ENCODE measurements at places on chromosomes 12 and 14.

- DNase-seq, result no peak
Measured at GRCh38 chr14:52018252-52018651, 28.9 kb downstream of the RTRAF start.

DNA sequence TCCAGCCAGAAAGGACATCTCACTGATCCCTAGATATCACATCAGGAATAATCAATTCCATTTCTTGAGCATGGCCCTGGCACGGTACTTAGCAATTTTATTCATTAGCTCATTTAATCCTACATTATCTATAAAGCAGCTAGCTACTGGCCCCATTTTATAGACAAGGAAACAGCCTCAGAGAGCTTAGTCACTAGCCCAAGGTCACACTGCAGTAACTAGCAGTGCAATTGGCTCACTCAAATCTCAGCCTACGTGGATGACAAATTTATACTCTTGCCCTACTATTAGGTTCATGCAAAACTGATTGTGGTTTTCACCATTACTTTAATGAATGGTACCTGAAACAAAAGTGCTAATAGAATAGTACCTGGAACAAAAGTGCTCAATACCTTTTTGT, 41.7 kb downstream of the NUAK1 start:
- DNase-seq, result no peak

DNA sequence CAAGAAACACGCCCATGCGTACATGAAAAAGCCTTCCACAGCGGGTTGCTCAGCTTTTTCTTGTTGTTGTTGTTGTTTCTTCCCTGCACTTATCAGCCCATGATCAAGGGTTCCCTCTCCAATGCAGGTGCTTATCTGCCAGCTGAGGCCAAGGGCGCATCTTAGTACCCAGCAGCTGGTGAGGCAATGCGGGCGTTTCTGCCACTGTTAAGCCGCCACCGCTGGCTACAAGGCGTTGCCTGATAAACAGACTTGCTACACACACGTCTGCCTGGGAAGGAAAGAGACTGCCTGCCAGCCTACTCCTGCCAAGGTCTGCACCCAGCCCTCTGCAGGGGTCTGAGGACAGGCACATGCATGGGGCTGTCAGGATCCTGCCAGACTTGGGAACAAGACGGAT, 345.9 kb downstream of the BCL11B start:
- no peak for DNase-seq

GRCh38 chr12:88093573-88093972, 48.3 kb downstream of the CEP290 start:
- DNase-seq, result no peak

DNA sequence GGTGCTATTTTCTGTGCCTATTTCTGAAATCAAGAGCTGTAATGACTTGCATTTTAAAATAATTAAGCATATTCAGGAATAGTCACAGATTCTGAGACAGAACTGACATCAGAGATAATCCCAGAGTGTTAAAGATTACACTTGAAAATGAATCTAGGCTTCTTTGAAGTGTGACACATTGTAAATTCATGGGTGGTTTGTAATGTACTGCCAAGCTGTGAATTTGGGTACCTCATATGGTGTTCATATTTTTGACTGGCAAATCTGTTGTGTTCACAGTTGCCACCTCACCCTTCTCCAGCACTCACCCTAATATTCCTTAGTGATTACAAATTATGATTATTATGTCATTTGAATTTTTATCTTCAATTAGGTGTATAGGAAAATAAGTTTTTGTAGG, 78.5 kb upstream of the CSRP2 start:
- no peak for DNase-seq

- no peak for DNase-seq
Measured at GRCh38 chr14:51209457-51209856, 30.6 kb upstream of the TMX1 start.

GRCh38 chr12:118494776-118495175, 118.4 kb downstream of the SUDS3 start:
- no peak for DNase-seq

- no peak for DNase-seq
Measured at GRCh38 chr12:94792693-94793092, 142.3 kb upstream of the TMCC3 start.

- no peak for DNase-seq
Measured at GRCh38 chr12:14554281-14555007, 13.2 kb downstream of the PLBD1 start.

DNA sequence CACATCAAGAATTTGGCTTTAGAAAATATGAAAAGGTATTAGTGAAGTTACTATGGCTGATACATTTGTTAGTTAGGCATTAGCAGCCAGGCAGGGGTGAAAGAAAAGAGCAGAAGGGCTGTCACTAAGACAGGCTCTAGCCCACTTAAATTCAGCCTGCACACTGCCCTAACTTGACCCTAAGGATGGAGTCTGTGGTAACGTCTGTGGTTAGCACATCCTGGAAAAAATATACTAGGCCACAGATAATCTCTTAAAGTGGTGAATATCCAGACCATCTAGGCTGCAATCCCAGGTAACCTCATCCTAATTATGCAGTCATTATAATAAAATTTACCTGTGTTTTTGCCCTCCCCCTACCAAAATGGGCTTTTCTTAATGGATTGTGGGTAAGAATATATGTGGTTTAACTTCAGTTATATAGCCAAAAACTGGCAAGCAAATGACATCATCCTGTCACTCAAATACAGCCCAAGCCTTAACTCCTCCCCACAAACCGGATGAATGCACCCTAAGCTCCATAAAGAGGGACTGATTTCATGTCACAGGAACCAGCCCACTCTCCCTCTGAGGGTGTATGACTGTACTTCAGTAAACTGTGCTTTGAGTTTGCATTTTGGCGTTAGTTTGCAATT, 440.9 kb downstream of the LRFN5 start:
- DNase-seq, result no peak

DNA sequence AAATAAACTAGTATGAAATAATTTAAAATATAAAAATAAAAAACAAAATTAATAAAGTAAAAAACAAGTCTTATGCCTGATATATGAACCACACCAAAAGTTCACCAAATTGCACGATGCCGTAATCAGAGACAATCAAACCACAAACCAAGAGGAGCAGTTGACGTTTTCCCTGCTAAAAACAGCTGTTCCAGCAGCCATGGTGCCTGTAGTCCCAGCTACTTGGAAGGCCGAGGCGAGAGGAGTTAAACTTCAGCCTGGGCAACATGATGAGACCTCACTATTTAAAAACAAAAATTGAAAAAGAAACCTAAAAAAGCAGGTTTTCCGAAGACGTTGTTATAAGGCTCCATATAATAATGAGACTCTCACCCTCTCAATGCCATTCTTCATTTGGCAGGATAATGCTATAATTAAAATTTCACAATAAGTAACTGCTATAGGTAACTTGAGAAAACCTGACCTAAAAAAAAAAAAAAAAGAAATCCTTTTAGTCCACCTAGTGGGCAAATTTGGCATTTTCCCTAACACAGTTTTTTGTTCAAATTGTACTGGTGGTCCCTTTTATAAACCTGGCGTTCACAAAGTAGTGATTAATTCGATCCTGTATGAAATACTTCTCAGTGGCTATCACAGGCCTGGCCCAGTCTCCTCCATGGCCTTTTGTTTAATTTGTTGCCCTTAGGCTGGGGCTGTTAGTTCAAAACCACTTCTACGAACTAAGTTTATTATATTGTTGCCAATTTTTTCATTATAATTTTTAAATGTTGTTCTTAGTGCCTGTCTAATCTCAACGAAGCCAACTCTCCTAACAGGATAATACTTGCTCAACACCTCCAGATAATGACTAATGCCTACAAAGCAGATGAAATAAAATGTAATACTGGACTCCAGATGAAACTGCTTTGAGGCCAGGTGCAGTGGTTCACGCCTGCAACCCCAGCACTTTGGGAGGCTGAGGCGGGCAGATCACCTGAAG, 62.1 kb downstream of the TNFAIP2 start:
- peak; percentile 42 for DNase-seq

- no peak for DNase-seq
Measured at GRCh38 chr14:53591816-53592215, 364.8 kb downstream of the BMP4 start.

DNA sequence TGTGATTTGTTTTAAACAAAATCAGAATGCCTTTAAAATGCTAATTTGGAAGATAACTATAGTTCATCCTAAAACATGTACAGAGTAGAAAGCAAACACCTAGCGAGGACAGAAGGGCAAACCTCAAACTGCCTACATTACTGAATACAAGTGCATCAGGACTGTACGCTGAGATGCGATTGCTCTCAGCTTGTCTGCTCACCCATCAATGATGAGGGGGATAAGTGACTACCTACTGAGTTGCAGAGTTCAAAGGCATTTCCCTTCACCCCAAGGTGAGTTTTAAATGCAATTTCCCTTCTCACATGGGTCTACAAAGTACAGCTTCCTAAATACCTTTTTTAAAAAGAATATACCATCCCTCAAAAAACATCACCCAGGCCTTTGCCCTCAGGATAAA, 52.9 kb downstream of the PHLDA1 start:
- no peak for DNase-seq

DNA sequence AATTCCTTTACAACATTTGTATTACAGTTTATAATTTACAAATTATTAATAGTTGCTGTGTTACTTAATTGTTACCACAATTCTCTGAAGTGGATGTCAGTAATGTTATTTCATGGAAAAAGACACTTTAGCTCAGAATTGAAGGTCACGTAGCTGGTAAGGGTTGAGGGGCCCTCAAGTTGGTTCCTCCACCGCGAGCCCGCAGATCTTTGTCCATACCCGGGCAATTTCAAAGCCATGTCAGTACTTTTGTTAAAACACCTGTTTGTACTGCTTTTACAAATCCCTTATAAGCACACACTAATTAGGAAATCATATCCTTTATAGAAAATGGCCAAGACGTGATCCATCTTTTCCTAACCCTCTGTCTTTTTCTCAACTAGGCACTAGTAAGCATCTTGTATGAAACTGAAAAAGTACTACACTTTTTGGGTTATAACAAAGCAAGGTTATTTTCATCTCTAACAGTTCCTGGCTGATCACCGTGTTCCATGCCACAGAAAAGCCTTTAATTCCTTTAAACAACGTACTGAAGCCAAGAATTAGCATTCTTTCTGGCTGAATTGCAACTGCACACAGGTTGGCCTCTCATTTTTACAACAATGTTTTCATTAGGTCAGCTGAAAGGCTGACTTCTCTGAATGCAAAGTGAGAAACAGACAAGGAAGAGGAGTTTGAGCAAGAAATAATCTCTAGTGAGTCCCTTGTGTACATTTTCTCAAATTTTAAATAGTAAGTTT, 76.1 kb downstream of the CNTN1 start:
- DNase-seq, result no peak

DNA sequence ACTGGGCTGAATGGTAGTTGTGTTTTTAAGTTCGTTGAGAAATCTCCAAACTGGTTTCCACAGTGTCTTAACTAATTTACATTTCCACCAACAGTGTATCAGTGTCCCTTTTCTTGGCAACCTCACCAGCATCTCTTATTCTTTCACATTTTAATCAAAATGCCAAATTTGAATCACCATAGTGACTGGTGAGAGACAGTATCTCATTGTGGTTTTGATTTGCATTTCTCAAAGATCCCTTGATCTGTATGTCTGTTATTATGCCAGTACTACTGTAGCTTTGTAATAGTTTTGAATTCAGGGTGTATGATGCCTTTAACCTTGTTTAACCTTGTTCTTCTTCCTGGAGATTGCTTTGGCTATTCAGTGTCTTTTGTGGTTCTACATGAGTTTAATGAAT, 2.2 kb upstream of the EIF2S3B start:
- no peak for DNase-seq

DNA sequence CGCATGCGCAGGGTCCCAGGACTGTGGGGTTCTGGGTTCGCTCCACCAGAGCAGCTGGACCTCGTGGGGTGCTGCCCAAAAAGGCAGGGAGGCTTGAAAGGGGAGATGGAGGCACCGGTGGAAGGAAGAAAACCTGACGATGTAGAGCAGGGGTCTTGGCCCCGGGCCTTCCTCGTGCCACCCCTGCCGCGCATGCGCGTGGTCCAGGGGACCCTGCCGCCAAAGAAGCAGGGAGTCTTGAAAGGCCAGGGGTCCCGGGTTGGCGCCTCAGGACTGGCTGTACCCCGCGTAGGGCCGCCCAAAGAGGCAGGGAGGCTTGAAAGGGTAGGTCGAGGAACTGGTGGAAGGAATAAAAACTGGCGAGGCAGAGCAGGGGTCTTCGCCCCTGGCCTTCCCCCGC, 321.0 kb downstream of the ALG10 start:
- DNase-seq, result no peak

GRCh38 chr12:54991991-54992375, 7.4 kb upstream of the TESPA1 start:
- no peak for DNase-seq

GRCh38 chr12:115947696-115948062, 329.8 kb downstream of the MED13L start:
- DNase-seq, result no peak

DNA sequence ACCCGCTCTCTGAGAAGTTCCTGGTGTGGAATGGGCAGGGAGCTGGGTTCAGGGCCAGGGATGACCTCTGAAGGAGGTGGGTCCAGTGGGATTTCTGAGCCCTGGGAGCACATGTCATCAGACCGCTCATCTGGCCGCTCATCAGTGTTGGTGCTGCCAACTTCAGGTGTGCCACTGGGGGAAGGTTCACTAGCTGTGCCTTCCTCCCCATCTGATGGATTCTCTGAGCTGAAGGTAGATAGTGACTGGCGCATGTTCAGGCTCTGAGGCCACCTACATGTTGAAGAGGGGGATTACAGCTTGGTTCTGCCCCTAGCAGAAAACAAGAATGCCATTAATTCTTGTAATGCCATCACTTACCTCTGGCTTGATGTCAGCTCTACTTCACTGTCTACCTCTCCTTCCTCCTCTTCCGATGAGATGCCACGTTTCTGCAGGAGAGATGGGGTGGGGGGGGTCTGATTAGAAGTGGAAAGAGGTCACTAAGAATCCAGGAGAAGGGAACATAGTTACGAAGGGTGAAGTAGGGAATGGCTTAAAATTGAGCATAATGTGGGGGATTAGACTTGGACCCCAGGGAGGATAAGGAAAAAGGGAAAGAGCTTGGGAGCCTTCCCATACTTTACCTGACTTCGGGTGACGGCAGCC, 17.2 kb downstream of the MAP3K12 start:
- no peak for DNase-seq

DNA sequence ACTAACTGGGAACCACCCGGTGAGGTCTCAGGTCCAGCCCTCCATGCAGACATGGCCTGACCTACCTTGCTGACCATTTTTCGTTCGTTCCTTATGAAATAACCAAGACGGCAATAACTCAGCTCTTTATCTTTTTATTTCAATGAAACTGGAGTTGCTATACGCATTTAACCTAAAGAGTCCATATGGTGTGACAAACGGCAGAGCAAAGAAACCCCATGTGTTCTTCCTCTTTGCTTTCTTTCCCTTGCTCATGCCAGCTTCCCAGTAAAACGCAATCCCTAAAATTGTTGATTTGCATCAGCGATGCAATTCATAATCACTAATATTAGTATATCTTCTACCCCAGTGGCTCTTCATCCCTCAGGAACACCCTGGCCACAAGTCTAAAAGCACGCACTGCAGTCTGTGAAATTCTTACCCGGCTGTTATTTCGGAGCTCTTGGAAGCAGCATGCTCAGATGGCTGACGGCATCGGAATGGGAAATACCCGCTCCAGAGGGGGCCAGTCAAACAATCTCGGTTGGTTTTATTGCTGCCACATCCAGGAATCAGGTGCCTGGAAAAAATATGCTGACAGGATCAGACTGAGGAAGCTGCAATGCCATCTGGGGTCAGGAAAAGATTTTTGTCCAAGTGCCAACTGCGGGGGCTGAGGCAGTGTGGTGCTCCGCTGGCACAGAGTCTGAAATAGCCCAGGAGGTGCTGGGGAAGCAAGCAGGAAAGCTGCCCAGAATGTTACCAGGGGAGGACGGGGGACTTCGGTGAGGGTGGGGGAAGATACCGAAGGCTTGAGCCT, 28.2 kb upstream of the KCNA1 start:
- DNase-seq, result no peak
